ENCODE measurements at places on chromosomes 7 and 10.

- DNase-seq, result no peak
Measured at GRCh38 chr10:49133706-49134248, at the start of gene FAM170B. FAM170B (minus strand) TSS chr10:49134021; CDS start chr10:49133918, 103 bp downstream.

GRCh38 chr7:154451480-154452457 is 399.6 kb downstream of the DPP6 start:
- no peak for DNase-seq

DNA sequence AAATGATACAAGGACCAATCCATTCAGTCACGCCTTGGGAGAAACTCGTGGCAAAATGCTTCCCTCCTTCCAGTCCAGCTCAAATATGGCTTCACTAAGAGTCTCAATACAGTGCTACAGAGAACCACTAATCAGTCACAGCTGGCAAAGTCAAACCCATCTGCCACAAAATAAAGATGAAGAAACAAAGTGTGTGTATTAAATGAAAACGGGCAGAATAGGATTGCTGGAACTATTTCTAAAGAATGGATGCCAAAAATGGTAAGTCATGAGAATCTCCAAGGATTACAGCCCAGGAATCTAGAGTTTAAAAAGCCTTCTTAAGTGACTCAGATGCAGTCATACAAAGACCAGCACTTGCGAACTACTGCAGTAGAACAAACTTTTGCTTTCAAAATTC is 61.9 kb downstream of the CACUL1 start:
- DNase-seq, result no peak

DNA sequence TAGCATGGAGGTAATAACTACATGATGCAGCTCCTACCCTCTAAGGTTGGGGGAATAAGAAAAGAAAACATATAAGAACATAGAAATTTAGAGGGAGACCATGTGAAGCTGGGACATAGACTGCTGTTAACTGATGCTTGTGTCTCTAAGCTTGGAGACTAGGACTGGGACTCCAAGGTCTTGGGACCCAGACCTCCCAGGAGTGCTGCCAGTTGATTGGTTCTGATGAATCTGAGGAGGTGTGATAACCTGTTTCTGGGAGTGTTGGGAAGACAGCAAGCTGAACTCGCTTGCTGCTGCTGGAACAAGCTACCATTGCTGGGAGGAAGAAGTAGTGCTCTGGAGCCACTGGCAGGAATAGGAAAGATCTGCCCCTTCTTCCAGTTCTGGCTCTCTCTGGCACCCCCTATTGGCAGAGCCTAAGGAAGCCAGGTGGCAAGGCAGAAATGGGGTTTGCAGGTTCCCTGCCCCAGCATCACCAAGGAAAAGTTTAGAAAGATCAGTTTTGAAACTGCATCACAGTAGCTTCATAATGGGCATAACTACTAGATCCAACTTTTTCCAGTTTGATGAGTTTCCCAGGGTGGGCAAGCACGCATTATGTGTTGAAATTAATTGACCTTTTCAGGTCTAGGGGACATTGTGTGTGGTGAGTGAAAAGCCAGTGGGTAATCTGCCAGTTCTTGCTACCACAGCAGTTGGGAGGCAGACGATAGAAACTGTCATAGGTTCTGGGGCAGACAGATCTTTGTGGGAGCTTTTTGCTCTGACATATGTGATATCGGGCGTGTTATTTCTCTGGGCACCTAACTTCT is 140.7 kb downstream of the SND1 start:
- DNase-seq, result peak; percentile 8

GRCh38 chr10:64174666-64175255 is 653.6 kb downstream of the REEP3 start:
- no peak for DNase-seq

DNA sequence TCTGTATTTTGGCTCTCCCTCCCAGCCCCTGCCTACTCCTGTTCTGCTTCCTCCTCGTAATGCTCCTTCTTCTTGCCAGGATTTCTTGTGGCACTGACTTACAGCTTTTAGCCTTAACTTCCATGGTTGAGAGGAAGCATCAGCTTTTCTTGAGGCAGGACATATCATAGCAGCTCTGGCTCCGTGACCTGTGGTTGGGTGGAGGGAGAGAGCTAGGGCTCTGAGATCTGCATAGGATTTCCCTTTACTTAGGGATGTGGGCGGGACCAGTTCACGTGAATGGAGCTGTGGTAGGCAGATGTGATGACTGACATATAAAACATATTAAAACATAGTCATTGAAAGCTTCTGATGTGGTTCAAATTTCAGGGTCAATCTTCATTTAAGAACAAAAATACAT is 10.6 kb upstream of the RAB11FIP2 start:
- DNase-seq, result no peak

DNA sequence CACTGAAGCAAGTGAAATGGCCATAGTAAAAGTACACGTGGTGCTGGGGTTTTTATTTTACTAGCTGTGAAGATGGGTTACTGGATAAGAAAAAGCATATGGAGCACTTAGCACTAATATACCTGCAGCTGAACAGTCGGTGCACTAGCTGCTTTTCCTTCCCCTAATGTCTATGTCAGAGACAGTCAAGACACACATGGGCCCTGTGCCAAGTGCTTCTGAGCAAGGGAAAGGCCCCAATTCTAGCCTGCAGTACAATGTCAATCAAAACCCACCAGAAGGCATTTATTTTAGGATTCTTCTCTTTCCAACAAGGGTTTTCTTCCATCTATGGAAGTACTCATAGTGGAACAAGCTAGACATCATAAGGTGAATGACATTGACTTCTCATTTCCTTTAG is 716.7 kb downstream of the CCSER2 start:
- DNase-seq, result no peak

DNA sequence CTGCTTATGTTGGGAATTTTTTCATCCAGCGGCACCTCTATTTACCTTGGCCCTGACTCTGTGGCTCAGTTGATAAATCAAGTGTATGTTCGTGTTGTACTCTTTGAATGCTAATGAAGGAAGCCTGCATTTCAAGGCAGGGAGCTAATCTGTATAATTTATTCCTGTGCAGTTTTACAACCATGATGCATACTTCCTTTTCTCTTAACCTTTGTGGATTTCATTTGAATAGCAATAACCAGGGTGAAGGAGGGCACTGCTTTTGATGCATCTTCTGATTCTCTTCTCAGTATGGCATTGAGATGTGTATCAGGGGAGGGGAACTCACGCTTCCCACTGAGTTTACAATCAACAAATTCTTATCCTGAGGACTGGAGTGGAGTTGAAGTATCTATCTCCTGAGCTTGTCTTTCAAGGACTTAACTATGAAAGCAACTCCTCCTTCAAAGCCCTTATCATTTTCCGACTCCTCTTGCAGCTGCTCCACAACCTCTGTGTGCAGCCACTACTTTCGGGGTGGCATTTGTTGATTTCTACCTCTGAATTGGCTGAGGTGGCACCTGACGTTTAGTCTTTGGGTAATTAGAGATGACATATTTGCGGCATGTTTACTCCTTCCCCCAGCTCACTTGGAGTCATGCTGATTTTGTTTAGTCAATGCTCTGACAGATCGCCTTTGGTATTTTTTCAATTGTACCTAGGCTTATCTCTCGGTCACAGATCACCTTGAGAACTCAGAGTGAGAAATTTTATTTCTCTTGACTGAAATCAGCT is 275.2 kb downstream of the PHTF2 start:
- DNase-seq, result no peak

DNA sequence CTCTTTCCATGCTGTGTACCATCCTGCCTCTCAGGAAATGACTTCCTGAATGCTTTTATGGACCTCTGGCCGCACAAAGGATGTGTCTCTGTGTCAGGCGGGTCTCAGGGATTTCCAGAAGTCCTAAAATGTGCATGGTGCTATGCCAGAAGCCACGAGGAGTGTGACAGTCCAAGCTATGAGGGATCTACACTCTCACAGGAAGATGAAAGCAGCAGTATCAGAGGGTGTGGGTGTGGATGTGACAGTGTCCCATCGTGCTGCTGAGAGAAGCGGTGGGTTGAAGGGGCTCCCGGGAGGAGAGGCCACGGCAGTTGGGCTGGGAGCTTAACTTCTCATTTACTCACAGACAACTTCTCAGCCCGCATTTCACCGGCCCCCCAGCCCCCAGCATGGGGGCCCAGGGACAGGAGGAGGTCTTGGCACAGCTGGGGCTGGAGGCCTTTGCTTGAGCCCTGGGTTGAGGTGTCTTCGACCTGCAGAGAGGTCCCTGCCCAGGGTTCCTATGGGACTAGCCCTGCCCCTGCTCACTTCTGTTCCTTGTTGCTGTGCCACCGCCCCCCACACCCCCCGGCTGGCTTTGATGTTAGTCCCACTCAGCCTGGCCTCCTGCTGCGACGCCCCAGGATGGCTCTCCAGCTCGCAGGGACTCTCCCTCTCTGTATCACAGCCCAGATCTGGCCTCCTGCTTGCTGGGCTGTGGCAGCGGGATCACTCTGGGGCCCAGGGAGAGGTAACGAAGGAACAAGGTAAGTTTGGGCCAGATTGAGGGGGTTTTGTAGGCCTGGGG is 30.8 kb upstream of the EMX2 start:
- DNase-seq, result no peak

DNA sequence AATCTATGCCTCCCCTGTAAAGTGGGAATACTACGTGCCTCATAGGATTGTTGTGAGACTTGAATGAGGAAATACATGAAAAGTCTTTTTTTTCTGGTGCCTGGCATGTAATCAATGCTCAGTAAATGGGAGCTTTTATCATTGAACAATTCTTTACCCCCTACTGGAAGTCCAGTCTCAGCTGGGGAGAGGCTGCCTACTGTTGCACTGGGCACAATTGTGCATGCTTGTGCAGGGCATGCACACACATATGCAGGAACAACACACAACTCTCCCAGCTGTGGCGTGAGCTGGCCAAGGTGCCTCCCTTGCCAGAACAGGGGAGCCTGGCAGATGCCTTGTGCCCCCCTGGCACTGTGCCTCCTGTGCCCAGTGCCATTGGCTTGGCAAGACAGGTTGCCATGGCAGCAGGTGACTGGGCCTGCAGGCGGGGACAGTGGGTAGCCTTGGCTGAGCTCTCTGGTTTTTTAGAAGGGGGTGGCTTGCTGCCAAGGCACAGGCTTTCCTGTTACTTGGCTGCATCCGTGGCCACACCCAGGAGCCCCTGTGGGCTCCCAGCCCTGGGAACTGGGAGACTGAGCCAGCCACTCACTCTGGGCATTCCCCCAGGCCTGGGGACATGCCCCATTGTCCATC is 16.1 kb upstream of the PALD1 start:
- no peak for DNase-seq

DNA sequence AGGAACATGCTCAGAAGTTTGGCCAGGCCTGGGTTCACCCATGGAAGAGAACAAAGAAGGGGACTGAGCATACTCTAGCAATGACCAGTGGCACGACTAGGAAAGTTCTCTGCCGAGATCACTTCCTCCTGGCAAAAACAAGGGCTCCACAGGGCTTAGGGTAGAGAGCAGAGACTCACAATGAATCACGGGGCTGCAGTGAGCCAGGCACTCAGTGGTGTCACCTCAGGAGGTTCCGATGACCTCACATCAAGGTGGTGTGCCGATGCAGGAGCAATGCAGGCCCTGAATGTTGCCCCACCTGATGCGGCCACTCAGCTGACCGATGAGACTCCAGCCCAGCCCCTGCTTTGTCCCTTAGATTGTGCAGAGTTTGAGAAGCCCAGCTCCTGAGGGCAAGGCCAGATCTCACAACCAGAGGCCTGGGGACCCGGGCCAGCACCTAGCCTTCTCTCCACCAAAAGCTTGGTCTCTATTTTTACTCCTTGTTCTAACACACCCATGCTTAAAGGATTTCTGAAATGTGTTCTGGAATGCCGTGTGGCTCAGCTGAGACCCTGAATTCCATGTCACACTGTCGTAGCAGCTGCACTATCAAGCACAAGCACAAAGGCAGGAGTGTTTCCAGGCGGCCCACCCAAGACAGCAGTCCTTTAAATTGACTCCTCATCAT is 60.9 kb downstream of the COBL start:
- no peak for DNase-seq

DNA sequence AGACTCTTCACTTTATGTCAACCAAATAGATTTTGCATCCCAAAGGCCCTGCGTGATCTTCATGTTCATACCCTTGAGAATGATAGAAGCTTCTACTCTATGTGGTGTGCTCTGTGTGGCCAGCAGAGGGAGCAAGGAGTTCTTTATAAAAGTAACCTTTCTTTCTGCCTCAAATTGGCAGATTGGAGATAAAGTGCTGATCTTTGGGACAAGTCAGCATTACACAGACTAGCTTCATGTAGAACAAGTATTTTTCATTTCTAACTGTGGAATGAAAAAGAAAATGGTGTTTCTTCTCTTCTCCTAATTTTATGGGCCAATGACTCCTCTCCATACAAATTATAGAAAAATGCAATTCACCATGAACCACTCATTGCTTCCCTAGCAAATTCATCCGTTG is 1214.1 kb downstream of the SORCS1 start:
- peak; percentile 16 for DNase-seq

GRCh38 chr10:1715821-1716220 is 21.5 kb downstream of the ADARB2 start:
- DNase-seq, result peak; percentile 40

- DNase-seq, result no peak
Measured at GRCh38 chr10:42869977-42870350, 87.4 kb downstream of the BMS1 start.

DNA sequence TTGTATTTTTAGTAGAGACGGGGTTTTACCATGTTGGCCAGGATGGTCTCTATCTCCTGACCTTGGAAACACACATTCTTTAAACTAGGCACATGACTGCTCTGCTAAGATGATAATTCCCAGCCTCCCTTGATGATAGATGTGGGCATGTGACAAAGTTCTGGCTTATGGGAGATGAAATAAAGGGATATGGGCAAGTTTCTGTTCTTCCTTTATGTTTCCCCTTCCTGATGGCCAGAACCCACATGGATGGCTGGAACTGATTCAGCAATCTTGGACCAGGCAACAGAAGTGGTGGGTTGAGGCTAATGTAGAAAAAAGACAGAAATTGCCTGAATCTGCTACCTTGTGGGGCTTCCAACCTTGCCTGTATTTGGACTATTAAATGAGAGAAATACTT is 60.7 kb upstream of the NRP1 start:
- DNase-seq, result no peak

GRCh38 chr7:68936471-68937035 is 661.7 kb upstream of the AUTS2 start:
- no peak for DNase-seq

DNA sequence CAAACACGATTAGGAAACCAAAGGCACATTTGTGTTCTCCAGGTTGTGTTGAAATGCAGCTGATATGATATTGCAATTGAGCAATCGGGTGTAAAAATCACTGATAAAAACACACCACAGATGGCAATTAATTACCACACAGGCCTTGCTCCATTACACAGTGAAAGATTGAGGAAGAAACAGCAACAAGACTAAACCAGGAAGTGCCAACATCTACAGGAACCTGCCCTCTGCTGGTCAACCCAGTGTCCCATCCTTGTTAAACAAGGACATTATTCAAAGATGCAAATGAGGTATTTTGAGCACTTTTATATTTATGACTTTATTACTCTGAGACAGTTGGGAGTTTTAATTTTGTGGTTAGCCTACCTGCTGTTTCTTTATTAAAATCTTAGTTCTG is 765.6 kb upstream of the GHITM start:
- DNase-seq, result no peak
